ENCODE measurements at places on chromosomes 6 and 20.

GRCh38 chr6:88442737-88443136 is 276.6 kb upstream of the CNR1 start:
- DNase-seq: no peak

DNA sequence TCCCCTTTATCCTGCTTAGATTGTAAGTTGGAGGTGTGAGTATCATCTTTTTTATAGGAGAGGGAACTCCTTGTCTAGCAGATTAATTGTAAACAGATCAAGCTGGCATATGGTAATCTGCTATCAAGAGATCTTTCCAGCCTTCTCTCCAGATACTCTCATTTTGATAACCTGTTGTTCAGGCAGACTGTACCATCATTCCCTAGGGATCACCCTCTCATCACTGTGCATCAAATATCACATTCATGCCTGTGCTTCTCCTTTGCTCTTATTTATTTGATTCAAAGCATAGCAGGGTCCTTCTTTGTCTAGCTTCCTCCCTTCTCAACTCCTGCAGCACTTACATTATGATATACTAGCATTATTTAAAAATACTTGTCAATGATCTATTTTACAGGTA is 73.8 kb downstream of the LRRC1 start:
- DNase-seq: no peak

DNA sequence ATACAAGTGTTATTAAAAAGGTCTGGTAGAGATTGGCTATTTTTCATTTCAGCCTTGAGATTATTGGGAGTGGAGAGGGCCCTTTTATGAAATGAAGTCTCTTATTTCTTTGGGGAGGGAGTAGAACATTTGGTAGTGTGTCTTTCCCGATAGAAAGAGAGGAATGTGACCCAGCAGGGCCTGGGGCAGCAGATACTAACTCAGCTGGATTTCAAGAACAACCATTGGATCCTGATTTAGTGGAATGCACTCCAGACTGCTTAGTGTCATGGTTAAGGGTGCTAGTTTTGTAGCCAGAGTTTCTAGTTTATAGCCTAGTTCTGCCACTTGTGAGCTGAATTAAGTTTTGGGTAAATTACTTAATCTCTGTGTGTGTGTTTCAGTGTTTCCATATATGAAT is 18.4 kb upstream of the FLRT3 start:
- no peak for DNase-seq

DNA sequence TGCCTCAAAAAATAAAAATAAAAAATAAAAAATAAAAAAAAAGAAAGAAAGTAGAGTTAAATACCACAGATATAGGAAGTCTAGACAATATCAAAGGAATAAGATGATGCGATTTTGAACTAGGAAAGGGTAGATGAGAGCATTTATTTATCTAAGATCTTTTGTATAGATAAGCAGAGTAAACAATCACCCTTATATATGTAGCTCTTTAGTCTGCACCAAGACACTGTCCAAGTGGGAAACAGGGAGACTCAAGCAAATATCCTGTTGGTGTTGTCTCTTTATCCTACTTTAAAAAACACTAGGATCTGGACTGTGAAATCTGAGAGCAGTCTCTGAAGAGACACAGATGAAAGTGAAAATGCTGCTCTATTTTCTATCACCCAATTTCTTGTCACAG is 587.0 kb upstream of the FLRT3 start:
- DNase-seq: no peak

DNA sequence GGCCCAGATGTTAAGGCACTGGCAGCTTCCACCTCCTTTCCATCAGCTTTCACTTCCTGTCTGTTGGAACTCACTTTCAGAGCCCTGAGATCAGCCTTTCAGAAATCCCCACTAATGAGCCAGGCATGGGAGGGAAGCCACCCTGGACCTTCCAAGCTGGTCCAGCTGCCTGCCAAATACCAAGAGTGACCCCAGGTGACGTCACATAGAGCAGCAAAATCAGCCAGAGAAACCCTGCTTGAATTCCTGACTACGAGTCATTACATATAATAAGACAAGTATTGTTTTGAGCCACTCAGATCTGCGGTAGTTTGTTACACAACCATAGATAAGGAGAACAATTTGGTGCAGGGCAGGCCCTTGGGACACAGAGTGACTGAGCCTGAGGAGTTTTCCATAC is 556.0 kb upstream of the JAG1 start:
- DNase-seq: no peak

Data from DND-41 (cell line).